Stimulated activated CD4-positive, alpha-beta T cell treated with anti-CD3 and anti-CD28 coated beads, Interleukin-4, amount 100 ng/mL, for 1 hour (primary cell): ENCODE measurements at places on chromosomes 5 and 9.

DNA sequence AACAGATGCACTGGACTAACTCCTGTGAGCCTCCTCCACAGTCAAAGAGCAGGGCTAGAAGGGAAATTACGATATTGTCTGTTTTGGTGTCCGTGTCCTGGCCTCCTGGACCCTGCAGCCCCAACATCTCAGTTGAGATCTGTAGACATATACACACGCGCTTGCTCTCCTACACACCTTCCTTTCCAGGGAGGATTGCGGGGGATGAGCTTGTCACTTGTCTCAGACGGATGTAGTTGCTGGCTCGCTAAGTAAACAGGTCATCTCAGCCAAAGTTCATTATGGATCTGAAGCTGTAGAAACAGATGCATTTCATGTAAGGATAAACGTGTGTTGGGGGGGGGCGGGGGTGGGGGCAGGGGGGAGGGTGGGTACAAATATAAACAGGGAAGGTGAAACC lies 549.3 kb downstream of the CCDC171 start:
- DNase-seq: no peak

- no peak for DNase-seq
Observed at GRCh38 chr9:7145361-7146069, 387.7 kb downstream of the KDM4C start.

- no peak for DNase-seq
Observed at GRCh38 chr5:76947082-76947503, 5.8 kb upstream of the CRHBP start.

DNA sequence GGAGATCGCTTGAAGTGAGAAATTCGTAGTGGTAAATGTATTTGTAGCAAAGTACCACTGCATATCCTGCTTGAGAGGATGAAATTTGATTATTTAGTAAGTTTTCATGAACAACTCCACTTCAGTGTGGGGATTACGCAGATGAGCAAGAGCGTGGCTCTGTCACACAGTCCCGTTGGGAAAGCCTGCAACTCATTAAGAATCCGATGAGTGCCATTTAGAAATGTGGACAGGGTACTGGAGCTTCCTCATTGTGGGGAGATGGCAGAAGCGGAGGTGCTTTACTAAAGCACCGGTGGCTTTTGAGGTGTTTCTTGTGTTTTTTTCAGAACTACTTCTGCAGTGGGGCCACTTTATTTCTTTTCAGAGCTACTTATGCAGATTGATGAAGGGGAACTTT lies 1.4 kb downstream of the TJP2 start:
- no peak for DNase-seq

DNA sequence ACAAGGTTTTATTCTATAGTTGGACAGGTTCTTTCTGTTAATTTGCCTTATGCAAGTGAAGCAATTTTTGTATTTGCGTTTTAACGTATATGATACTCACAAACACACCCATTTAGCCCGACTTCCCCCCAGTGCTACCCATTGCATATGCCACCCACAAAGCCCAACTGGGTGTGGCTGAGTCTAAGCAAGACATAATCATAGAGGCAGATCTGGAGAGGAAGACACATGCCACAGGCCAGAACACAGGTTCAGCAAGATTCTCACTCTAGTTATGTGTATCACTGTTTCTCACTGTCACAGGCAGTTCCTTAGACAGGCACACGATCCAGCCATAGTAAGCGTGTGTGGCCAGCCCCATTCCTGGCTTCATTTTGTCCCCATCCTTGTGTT lies 29.0 kb upstream of the PUM3 start:
- no peak for DNase-seq
